ENCODE measurements at places on chromosomes 13 and 19. TPM values are rescaled to one million over a fixed set of nuclear protein-coding genes. Genes with fewer than 3 reads are reported as not detected.

The ZNF578 gene
- 2.3 TPM for total RNA-seq

DNA sequence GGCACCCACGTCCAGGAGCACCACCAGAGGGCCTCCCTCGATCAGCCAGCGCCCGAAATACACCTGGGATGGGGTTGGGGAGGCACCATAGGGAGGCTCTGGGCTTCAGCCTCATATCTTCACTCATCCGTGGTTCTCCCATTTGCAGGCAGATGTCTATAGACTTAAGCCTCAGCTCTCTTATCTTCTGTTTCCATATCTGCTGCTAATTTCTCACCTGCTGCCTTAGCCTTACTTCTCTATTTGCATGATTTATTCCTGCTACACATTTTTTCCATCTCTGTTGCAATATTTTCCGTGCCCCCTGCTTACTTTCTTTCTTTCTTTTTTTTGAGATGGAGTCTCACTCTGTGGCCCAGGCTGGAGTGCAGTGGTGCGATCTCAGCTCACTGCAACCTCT, 5.8 kb downstream of the GYS1 start:
- DNase-seq = no peak

DNA sequence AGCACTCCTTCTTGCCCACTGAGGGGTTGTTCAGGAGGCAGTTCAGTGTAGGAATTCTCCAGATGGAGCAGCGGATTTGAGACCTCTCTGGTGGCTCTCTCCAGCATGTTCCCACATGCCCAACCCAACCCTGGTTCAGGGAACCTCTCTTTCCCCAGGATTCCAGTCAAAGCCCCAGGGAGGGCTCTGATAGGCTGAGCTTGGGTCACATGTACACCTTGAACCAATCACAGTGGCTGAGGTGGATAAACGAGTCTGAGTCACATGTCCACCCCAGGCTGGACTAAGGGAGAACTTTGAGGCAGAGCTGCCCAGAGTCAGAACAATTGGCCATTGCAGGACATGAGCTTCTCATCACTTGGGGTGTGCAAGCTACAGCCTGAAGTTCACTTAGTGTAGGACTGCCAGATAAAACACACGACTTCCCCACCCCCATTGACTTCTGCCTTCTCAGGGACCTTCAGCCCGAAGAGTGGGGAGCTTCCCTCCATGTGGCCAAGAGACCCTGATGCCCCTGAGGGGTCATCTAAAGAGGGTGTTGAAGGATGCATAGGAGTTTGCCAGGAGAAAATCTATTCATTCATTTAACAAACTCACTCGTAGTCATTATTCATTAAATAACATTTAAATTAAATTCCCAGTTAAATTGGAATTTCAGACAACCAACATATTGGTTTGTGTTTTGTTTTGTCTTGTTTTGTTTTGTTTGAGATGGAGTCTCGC, 4.0 kb upstream of the MAST3 start:
- DNase-seq = peak; percentile 46

- DNase-seq = no peak
Measured at GRCh38 chr13:51524829-51525566, 59.3 kb upstream of the WDFY2 start.

GRCh38 chr13:58704953-58705352, 1073.4 kb downstream of the PCDH17 start:
- DNase-seq = no peak

- no peak for DNase-seq
Measured at GRCh38 chr13:48500652-48501197, 32.2 kb downstream of the RCBTB2 start.

GRCh38 chr13:33862016-33862415, 44.1 kb downstream of the RFC3 start:
- no peak for DNase-seq

DNA sequence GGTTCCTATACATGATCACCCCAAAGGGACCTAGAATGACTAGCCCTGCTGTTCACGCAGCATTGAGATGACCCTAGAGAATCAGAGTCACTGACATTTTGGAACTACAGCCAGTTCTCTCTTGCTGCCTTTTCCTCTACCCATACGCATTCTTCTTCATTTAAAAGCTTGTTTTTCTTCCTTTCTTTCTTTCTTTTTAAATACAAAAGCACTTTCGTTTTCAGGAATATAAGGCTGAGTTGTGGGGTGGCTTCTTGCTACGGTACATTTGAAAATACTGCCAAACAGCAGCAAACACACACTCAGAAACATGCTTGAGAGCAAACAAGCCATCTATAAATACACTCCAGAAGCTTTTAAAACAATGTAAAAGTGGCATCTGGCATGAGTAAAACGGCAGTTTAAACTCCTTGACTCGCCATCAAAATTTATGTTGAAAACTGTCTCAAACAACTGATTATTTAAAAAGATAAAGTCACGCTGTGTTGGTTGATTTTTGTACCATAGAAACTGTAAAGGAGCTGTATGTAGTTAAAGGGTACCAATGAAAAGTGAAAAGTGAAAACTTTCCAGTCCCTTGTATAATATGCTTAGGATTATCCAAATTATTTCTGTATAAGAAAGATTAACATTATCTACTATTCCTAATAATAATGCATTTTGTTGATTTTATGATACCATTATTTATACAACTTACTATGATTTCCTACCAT, 95.6 kb downstream of the PCDH9 start:
- no peak for DNase-seq

- no peak for DNase-seq
Measured at GRCh38 chr19:39142630-39143029, 17.0 kb downstream of the PAK4 start.

- DNase-seq = no peak
Measured at GRCh38 chr19:44585371-44586133, 27.8 kb upstream of the IGSF23 start.

The CDC34 gene
- total RNA-seq = 70.4 TPM

- DNase-seq = no peak
Measured at GRCh38 chr13:99151516-99151915, 49.1 kb upstream of the UBAC2 start.

GRCh38 chr13:90233933-90234672, 1113.4 kb upstream of the MIR17HG start:
- DNase-seq = no peak

Measured in dorsolateral prefrontal cortex (tissue), 122 donors.